ACHN (cell line): ENCODE measurements at places on chromosomes 3 and 15.

GRCh38 chr3:38108649-38109579 is 28.0 kb downstream of the ACAA1 start:
- DNase-seq = no peak

DNA sequence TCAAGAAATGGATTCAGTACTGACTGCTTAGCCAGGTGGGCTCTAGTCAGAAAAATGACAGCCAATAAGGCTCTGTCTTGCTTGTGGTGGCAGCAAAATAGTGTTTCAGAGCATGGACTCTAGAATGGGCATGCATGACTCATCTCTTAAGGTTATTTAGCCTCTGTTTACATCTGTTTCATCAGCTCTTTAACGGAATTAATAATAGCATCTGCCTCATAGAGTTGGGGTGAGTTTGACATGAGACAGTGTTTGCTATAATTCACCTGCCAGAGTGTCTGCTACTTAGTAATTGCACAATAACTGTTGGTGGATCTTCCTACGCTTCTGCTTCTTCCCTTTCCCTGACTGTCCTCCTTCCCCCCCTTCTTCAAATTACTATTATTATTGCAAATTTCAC is 350.4 kb upstream of the SEMA6D start:
- no peak for DNase-seq

DNA sequence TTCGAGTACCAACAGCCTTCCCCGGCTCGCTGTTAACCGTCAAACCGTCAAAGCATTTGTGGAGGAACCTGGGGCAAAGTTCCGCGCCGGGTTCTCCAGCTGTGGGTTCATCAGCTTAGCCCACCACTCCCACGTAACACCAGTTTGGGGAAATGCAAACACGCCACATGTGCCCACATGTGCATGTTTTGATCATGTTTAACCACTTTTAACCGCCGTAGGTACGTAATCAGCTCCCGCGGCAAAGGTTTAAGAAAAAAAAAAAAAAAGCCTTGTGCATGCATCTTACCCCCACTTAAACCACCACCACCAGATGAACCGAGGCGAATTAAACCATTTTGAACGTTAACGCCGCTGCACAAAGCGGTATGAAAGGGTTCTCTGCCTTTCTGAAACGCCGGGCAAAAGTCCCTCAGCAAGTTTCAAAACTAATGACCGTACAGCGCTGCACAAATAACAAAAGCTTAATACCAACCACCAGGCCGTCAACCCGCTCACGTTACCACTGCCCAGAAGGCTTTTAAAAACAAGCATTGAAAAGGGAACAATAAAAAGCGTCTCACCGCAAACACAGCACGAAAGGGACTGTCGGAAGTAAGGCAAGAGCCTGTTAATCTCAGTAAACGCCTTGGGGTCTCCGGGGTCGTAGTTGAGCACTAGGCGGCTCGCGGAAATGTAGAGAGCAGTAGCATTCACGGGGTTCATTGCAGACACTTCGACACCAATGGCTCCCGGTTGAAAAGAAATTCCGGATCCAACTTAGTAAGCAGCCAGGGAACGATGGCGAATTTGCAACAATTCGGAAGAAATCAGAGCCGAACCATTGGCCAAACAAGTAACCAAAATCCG is 1.5 kb downstream of the MSL2 start:
- DNase-seq = peak; percentile 16

- DNase-seq = no peak
These were observed 11.5 kb upstream of the VPS8 start for GRCh38 chr3:184800349-184800930.

DNA sequence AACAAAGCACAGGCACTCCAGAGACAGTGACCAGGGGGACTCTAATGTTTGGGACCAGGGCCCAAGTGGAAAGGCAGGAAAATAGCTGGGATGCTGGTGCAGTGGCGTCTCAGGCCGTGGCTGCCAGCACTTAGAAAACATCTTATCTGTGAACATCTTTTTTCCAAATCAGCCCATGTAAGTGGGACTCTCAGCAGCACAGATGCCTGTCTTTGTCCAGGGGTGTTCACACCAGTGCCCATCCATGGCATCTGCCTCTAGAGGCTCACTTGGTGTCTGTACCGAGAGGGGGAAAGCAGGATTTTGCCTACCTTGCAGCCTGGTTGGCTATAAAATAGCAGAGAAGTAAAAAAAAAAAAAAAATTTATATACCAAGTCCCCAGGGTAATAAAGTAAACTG is 26.7 kb downstream of the SLC12A8 start:
- no peak for DNase-seq

- DNase-seq = no peak
These were observed 13.0 kb upstream of the MYO5C start for GRCh38 chr15:52308446-52309153.

- DNase-seq = no peak
These were observed 888.2 kb downstream of the CADM2 start for GRCh38 chr3:85846940-85847339.

- DNase-seq = no peak
These were observed 17.4 kb downstream of the DET1 start for GRCh38 chr15:88529021-88529630.

GRCh38 chr15:61033940-61034677 is 195.0 kb downstream of the RORA start:
- no peak for DNase-seq

DNA sequence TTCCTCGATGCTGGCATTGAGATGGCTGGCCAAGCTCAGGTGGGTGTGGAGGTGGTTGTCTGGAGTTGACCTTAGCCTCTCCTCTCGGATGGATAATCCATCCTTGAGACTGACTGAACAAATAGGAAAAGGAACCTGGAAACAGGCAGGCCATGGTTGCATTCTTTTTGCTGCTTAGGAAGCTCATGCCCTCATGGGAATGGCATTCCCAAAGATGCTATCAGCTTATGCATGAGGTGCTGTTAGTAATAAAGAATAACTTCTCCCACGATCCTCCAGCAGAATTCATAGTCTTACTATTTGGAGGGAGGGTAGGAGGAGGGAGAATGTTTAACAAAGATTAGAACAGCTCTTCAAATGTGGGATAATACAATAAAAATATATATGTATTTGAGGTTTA is 303.0 kb upstream of the TPM1 start:
- DNase-seq = peak; percentile 9

- peak; percentile 68 for DNase-seq
These were observed 7.5 kb upstream of the PGPEP1L start for GRCh38 chr15:99014803-99015697.

DNA sequence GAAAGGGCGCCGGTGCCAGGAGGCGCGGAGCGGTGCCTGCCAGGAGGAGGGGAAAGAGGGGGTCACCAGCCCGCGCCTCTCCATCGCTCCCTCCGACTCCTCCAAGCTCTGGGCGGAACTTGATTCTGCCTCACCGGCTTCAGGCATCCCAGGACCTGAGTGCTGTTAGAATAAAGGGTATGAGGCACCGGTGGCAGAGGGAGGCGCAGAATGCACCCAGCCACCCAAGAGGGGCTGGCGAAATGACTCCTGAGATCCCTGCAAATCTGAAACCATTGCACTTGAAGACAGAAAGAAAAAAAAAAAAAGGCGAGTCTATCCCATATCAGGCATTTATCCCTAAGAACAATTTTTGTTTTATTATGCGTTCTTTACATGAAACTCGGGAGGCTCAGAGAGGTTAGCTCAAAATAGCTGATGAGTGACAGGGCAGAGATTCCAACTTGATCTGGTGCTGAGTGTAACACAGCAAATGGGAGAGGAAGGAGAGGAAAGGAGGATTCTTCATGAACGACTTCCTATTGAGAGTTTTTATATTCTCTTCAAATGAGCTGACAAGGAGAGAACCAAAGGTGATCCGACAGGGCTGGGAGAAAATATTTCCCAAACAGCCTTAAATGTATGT is 157.0 kb upstream of the FRMD4B start:
- DNase-seq = no peak

GRCh38 chr3:185717121-185717520 is 107.7 kb downstream of the IGF2BP2 start:
- peak; percentile 21 for DNase-seq

GRCh38 chr3:37833302-37834186 is 28.1 kb upstream of the CTDSPL start:
- no peak for DNase-seq

- no peak for DNase-seq
These were observed 243.7 kb downstream of the CHST2 start for GRCh38 chr3:143363276-143363675.

GRCh38 chr3:73552700-73553099 is 72.0 kb downstream of the PDZRN3 start:
- no peak for DNase-seq

DNA sequence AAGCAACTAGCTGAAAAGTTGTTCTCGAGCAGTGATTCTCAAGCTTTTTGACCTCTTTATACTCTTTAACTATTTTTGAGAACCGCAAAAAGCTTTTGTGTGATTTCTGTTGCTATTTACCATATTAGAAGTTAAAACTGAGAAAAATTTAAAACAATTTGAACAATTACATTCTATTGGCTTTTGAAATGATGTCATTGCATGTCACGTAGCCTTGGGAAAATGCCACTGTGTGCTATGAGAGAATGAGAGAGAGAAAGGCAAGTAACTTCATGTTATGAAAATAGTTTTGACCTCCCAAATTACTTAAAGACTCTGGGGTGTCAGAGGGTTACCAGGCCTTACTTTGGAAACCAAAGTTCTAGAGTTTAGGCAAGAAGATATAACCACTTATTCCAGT is 8.0 kb downstream of the USP13 start:
- DNase-seq = no peak

DNA sequence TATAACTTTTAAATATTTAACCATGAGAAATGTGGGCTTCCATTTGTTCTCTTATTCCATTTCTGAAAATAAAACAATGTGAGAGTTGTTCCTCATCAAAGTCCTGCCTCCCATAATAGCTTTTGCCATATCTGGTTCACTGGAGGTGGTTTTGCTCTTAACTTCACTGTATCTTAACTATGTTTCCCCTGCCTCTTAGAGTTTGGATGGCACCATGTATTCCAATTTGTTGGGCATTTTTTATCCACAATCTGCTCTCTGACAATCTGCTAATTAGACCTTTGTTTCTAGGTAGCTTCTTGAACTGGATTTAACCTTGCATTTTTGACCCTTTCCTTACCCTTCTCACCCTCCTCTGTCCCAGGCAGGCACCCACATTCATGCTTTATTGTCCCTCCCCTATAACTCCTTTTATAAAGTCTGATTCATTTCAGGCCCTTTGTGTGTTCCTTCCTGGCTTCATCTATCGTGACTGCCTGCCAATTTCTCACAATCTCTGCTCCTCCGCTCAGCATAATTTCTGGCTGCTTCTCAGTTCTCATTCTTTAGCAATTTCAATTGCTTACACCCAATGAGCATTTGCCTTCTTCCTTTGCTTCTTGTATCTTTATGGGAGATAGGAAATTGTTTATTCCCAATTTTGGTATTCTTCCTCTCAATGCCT is 144.2 kb upstream of the ARHGEF26 start:
- no peak for DNase-seq

GRCh38 chr3:62184559-62184958 is 188.8 kb downstream of the FEZF2 start:
- DNase-seq = no peak

DNA sequence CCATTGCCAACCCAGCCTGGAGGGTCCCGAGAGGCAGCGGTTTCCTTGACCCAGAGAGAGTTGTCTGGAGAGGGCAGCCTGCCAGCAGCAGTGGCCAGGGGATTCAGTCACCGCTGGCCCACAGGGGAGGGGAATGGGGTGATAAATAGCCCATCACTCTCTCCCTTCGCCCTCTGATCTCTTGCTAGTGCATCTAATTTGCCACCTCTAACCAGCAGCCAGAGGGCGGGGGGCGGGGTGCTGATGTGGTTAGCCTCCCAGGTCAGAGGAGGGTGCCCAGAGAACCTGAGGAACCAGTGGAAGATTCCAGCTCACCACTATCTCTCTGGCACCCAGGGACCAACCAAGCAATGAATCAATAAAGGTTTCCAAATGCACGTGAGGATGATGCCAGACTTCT is 35.1 kb upstream of the SLC6A11 start:
- DNase-seq = no peak

- peak; percentile 69 for DNase-seq
These were observed 184.1 kb downstream of the ADAMTSL3 start for GRCh38 chr15:83837945-83838571.

GRCh38 chr3:74511078-74511477 is 103.4 kb downstream of the CNTN3 start:
- DNase-seq = no peak

DNA sequence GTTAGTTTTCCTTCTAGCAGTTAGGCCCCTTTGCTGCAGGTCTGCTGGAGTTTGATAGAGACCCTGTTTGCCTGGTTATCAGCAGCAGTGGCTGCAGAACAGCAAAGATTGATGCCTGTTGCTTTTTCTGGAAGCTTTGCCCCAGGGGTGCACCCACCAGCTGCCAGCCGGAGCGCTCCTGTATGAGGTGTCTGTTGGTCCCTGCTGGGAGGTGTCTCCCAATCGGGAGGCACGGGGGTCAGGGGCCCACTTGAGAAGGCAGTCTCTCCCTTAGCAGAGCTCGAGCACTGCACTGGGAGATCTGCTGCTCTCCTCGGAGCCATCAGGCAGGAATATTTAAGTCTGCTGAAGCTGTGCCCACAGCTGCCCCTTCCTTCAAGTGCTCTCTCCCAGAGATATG is 825.3 kb upstream of the GRM7 start:
- no peak for DNase-seq

DNA sequence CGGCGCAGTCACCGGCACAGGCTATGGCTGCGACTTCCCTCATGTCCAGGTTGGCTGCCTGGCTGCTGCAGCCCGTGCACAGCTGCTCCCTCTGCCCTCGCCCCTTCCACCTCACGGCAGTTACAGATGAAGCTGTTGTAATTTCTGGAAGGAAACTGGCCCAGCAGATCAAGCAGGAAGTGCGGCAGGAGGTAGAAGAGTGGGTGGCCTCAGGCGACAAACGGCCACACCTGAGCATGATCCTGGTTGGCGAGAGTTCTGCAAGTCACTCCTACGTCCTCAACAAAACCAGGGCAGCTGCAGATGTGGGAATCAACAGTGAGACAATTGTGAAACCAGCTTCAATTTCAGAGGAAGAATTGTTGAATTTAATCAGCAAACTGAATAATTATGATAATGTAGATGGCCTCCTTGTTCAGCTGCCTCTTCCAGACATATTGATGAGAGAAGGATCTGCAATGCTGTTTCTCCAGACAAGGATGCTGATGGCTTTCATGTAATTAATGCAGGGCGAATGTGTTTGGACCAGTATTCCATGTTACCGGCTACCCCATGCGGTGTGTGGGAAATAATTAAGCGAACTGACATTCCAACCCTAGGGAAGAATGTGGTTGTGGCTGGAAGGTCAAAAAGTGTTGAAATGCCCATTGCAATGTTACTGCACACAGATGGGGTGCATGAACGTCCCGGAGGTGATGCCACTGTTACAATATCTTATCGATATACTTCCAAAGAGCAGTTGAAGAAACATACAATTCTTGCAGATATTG is 13.2 kb upstream of the GNB4 start:
- no peak for DNase-seq

DNA sequence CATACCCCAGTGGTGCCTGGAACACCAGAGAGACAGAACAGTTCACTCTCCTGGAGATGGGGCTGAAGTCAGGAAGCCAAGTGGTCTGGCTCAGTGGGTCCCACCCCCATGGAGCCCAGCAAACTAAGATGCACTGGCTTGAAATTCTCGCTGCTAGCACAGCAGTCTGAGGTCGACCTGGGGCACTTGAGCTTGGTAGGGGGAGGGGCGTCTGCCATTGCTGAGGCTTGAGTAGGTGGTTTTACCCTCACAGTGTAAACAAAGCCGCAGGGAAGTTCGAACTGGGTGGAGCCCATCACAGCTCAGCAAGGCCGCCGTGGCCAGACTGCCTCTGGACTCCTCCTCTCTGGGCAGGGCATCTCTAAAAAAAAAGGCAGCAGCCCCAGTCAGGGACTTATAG is 272.0 kb downstream of the KLF13 start:
- no peak for DNase-seq
